Fibroblast of lung (primary cell): ENCODE measurements at places on chromosomes 6 and 20. TPM values are rescaled to one million over a fixed set of nuclear protein-coding genes. Genes with fewer than 3 reads are reported as not detected.
A peak's percentile ranks its signal among the peaks of the same experiment; 100 is the strongest.

DNA sequence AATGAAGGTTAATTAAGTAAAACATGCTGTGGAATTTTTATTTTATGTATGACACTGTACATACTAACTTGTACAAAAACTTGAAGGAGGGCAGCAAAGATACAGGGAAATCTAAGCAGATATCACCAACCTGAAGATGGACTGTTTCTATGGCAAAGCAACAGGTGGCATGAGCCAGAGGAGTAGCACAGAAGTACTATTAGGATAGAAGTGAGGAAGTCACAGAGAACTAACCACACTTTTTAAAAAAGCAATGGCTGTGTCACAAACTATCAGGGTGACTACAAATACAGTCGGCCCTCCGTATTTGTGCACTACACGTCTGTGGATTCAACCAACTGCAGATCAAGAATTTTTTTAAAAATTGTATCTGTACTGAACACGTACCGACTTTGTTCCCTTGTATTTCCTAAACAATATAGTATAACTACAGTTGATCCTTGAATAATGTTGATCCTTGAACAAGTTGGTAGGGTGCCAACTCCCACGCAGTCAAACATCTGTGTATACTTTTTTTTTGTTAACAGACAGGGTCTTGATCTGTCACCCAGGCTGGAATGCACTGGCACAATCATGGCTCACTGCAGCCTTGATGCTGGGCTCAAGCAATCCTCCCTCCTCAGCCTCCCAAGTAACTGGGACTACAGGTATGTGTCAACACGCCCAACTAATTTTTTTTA lies 61.0 kb downstream of the NUDT3 start:
- no peak for DNase-seq

DNA sequence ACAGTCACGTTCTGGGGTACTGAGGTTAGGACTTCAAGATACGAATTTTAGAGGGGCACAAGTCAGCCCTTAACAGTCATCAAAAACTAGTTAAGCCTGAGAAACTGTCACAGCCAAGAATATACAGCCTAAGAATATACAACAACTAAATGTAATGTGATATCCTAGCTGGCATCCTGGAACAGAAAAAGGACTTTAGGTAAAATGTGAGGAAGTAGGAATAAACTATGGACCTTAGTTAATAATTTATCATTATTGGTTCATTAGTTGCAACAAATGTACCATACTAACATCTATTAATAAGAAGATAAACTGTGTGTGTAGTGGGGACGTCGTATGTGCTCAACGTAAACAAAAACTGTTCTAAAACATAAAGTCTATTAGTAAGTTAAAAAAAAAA lies 1.1 kb downstream of the PNISR start:
- DNase-seq, result no peak

DNA sequence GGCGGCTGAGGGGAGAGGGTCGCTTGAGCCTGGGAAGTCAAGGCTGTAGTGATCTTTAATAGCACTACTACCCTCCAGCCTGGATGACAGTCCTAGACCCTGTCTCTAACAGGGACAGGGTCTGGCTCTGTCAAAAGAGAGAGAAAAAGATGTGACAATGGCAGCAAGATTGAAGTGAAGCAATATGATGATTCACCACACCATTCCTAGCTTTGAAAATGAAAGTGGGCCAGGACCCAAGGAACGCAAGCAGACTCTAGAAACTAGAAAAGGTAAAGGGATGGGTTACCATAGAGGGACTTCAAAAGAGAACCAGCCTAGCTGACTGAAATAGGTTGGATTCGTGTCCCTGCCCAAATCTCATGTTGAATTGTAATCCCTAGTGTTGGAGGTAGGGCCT lies 426.9 kb downstream of the HTR1B start:
- no peak for DNase-seq

GRCh38 chr6:155676346-155676745 lies 220.7 kb upstream of the NOX3 start:
- no peak for DNase-seq

Gene SCRT2
- total RNA-seq, result not detected in 2 replicates

DNA sequence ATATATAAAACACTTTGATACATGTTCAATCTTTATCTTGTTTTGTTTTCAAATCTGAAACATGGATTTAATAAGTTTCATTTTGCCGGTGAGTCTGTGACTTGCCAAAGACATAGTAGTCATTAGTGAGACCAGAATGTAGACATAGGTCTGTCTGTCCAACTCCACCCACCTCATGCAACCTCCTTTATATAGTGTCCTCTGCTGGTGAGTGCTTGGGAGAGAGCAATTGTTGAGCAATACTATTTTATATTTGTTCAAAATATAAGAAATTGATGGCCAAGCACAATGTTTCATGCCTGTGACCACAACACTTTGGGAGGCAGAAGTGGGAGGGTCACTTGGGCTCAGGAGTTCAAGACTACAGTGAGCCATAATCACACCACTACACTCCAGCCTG lies 10.8 kb upstream of the LY86 start:
- DNase-seq, result no peak

Gene TBXT
- not detected in 2 replicates for total RNA-seq

DNA sequence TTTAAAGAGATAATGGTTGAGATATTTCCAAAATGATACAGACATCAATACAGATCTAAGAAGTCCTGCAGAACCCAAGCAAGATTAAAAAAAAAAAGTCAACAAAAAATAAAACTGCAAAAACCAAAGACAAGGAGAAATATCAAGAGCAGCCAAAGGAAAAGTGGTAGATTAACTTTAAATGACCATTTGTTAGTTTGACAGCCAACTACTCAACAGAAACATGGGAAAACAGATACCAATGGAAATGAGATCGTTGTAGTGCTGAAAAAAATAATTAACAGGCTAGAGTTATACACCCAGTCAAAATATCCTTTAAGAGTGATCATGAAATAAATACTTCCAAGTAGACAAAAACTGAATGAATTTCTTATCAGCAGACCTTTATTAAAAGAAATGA lies 10.5 kb upstream of the APMAP start:
- DNase-seq, result no peak

DNA sequence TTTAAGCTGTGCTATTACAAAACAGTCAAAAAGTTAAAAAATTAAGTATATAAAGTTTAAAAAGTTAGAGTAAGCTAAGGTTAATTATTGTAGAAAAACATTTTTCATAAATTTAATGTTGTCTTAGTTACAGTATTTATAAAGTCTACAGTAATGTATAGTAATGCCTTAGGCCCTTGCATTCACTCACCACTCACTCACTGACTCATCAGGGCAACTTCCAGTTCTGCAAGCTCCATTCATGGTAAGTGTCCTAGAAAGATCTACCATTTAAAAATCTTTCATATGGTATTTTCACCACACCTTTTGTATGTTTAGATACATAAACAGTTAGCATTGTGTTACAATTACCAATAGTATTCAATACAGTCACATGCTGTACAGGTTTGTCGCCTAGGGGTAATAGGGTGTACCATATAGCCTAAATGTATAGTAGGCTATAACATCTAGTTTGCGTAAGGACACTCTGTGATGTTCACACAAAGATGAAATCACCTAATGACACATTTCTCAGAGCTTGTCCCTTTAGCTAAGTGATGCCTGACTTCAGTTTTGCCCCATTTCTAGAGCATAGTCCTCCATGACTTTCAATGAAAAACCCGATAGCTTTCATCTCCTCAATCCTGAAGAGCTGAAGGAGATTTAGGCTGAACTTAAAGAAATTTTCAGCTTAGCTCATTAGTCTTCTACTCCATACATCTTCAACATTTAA lies 14.9 kb upstream of the HLA-DRA start:
- no peak for DNase-seq

DNA sequence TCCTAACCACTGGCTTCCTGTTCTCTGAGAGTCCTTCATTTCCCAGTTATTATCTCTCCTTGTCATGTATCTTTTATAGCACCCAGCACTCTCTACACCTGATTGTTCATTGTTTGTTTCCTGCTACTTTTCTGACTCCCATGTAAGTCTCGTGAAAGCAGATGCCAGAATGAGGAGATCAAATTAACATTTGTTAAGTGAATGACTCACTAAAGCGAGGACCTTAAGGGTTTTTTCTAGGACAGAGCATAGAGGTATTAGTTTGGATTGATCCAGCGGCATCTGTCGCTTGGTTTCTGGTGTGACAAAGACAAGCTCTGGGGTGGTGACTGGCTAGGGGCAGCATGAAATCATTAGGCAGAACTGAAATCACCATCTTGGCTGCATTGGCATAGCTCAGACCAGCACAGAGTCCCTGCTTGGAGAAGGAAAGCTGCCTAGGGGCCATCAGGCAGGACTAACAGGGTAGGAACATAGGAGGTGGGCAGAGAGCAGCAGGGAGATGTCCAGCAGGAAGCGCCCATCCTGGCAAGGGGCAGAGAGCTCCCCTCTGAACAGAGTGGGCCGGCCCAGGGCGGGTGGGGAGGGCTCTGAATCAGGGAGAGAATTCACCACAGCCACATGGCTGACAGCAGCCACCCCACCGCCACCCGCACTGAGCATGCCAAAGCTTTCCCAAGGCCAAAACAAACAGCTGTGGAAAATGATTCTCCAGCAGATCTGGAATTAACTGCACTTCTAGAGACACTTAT lies 97.1 kb upstream of the CEP85L start:
- peak; percentile 58 for DNase-seq

DNA sequence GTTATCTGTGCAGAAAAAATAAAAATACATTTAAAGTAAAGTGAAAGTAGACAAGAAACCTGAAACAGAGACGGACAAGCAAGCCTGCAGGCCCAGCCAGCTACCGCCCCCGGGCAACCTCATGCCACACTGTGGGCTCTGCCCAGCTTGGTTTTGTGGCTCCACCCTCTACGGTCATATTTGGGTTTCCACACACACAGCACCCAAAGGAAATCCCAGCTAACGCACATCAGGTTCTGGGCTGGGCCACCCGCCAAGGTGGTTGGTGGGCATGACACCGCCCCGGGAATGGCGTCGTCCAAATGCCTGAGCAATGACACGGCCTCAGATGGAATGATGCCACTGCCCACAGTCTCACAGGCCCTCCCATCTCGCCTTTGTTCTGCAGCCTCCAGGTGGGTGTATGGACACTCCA lies 22.9 kb downstream of the FAM110A start:
- DNase-seq, result peak; percentile 51

GRCh38 chr6:43200541-43200940 lies 18.5 kb downstream of the CUL9 start:
- DNase-seq, result no peak
